COLO829 (cell line): ENCODE measurements at places on chromosomes 13 and 19.

GRCh38 chr13:65111223-65111622 is 2118.9 kb downstream of the PCDH9 start:
- DNase-seq = no peak

DNA sequence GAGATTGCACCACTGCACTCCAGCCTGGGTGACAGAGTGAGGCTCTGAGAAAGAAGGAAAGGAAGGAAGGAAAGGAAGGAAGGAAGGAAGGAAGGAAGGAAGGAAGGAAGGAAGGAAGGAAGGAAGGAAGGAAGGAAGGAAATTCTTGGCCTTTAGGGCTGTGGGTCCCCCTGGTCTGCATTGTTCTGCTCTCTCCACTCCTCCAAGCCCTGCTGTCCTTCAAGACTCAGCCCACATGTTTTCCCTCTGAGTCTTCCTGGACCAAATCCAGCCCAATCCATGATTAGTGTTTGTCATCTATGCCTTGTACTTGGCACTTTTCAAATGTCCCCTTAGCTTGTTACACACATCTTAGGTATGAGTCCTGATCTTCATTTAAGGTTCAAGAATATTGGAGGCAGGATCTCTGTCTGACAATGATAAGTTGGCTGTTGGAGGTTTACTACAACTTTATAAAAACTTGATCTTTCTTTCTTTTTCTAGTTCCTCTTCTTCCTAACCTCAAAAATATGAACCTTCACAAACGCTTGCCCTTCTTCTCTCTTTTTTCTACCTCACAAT is 48.8 kb upstream of the INTS6 start:
- DNase-seq = no peak

- DNase-seq = no peak
Measured at GRCh38 chr13:94033098-94033497, 446.4 kb downstream of the DCT start.

DNA sequence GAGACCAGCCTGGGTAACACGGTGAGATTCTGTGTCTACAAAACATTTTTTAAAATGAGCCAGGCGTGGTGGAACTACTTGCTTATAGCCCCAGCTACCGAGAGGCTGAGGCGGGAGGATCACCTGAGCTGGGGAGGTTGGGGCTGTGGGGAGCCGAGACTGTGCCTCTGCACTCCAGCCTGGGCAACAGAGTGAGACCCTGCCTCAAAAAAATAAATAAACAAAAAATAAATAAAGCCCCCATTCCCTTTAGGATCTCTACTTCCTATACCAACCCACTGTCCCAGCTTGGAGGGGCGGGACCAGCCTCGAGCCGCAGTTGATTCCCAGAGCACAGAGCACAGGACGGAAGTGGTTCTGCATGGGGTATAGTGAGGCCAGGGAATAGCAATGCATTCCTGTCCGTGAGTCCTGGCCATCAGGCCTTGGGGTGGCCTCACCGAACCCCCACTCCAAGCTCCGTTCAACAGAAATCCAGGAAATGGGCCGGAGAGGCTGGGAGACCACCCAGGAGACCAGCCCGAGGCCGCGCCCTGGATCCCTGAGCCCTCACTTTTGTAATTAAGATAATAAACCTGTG is 4.9 kb upstream of the PTBP1 start:
- DNase-seq = no peak

DNA sequence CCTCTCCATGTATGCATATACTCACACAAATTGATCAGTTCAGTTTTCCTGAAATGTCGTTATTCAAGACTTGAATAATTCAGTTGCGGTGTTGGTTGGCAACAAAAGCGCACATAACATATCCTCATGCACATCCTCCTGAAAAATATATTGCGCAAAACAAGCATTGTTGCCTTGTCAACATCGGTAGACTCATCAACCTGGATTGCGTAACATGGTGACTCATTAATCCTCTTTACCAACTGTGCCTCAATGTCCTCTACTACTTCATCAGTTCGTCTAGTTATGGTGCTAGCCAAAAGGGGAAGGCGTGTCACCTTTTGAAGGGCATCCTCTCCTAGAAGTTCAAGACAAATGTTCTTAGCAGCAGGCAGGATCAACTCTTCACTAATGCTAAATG is 357.7 kb downstream of the LMO7 start:
- DNase-seq = no peak

- no peak for DNase-seq
Measured at GRCh38 chr19:4542896-4543841, 3.3 kb upstream of the LRG1 start.

DNA sequence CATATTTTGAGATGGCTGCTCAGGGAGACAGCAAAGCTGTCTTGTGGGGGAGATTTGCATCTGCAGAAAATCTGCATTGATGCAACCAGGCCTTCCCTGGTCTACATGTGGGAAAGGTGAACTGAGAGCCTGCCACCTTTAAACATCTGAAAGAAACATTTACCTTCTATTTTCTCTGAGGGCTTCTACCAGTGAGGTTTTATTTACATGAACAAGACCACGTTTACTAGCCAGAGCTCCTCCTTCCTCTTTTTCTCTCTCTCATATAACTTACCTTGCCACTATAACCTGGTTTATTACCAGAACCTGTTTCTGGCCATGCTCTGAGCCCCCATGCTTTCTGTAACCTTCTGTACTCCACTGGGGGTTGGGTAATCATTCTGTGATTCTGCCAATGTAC is 14.4 kb upstream of the RUBCNL start:
- DNase-seq = no peak

GRCh38 chr13:32471187-32471922 is 43.4 kb upstream of the N4BP2L1 start:
- no peak for DNase-seq

DNA sequence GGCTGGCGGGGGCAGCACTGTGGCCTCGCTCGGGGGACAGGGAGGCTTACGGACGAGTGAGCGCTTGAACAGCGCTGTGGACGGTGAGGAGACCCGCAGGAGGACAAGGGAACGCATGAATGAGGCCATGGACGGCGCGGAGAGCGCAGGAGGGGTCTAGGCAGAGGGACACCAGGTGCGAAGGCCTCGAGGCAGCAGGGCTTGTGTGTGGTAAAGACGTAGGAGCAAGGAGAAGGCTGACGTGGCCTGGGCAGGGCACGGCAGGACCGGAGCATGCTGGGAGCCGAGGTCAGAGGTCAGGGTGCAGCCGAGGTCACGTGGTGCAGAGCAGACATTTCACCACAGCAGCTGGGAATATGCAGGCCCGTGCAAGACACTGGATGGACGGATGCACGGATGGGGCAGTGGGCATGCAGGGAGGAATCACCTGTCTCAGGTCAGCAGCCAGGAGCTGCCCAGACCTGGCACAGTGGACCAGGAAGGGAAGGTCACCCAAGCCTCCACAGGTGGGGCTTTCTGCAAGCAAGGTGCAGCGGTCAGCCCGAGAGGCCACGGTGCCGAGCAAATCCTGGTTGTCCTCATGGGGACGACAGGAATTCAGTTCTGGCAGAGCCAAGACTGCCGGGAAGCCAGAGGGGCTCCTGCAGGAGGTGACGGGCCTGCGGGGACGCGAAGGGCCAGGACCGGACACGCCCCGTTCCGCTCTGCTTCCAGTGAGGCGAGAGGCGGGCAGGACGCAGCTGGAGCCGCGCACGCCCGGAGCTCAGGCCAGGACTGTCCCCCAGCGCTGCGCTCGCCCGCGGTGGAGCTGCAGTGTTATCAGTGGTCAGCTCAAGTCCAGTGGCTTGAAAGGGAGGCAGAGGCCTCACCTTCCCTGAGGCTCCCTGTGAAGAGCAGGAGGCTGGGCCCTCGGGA is 72.2 kb downstream of the RASA3 start:
- DNase-seq = no peak

DNA sequence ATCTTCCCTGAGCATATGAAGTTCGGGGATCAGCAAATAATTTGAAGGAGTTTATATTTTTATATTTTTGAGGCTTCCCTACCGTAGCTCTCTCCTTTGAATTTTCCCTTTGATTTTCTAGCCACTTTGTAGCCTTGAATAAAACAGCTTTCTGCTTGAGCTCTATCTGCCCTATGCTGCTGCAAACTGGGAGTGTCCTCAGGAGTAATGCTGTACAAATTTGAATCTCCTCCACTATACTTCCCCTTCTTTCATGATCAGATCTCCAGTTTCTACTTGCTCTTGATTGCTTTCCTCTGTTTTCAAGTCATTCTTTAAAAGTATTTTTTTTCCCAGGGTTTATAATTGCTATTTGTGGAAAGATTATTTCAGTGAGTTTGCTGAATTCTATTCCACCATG is 14.6 kb downstream of the PDS5B start:
- DNase-seq = no peak

DNA sequence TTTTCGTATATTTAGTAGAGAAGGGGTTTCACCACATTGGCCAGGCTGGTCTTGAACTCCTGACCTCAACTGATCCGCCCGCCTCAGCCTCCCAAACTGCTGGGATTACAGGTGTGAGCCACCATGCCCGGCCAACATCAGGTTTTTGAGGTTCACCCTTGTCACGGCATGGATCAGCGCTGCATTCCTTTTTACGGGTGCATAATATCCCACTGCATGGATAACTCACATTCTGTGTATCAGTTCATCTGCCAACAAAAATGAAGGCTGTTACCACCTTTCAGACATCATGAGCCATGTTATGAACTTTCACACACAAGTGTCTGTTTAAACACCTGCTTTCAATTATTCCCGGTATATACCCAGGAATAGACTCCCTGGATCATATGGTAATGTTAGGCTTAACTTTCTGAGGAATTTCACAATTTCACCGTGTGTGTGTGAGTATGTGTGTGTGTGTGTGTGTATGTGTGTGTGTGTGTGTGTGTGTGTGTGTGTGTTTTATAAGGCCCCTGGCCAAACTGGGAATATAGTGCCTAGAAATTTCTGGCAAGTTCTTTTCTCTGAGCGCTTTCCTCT is 52.2 kb downstream of the AP1M1 start:
- no peak for DNase-seq

DNA sequence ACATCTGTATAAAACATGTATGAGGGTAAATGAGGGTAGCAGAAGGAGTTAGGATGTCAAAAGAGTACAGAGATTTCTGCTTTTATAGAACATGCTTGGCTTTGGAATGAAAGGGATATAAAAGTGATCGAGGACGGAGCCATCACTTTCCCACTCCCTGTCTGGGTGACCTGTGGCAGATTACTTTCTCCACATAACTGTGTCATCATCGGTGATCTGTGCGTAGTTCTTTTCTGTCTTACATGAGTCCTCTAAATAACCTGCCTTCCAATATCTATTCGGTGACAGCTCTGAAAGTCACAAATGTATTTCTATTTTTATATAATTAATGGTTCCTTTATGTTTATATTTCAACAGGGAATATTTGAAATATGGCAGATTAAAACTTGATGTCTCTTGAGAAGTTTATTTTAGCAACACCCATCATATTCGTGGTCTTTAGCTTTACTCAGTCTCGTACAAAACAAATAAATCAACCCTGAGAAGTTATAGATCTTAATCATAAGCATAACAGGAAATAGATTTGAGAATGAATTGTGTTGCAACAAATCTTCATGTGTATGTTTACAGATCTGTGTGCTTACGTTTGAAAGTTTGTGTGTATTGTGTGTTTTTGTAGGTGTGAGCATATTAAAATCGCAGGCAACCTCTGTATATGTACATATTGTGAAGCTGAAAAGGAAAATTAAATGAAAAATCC is 1094.3 kb downstream of the EFNB2 start:
- DNase-seq = no peak

GRCh38 chr13:44337581-44337980 is 36.0 kb upstream of the SERP2 start:
- no peak for DNase-seq

DNA sequence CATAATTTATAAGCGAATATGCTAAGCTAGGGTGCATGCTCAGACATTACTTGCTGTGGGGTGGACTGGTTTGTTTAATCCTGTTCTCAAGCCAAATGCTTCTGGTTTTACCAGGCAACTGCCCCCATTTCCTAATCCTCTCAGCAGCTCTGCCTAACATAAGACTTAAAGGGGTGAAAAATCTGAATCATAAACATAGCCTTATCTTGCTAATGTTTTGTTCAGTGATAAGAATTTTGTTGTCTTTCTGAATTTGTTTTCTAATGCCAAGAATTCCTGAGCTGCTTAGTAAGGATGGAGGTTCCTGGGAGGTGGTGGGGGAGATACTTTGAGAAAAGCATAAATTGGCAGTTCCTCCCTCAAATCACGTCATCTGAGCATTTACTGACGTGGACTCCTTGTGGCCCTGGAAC is 42.7 kb downstream of the ING1 start:
- DNase-seq = no peak

DNA sequence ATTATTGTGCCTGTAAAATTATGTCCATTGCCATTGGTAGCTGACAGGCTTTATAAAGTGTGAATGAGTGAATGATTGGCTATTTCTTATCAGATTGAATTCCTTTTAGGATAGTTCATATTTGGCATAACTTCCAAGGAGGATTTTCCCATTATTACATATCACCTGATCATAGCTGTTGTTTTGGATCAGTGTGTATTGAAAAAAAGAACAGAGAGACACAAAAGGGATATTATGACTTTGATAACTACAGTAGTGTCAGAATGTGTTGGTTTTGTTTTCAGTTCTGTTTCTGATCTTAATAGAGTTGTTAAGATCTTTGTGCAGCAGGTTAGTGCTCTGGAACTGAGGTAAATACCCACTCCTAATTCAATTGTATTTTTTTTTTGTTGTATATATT is 103.8 kb downstream of the LRCH1 start:
- DNase-seq = no peak

DNA sequence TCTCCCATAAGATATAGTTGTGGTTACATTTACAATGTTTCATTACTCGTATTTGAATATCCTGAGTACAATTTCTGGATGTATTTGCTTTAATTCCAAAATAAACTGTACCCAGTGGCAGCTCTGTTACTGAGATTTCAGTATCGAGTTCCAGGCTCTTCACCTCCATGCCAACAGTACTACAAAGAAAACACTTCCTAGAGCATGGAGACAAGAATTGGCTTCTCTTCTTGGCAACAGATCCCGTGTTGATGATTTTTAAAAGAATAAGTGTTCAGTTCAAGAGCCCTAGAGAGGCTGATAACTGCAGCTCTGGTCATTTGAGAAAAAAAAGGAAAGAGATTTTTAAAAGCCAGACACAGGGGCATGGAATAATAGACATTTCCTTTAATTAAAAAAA is 302.8 kb downstream of the EFNB2 start:
- DNase-seq = no peak

DNA sequence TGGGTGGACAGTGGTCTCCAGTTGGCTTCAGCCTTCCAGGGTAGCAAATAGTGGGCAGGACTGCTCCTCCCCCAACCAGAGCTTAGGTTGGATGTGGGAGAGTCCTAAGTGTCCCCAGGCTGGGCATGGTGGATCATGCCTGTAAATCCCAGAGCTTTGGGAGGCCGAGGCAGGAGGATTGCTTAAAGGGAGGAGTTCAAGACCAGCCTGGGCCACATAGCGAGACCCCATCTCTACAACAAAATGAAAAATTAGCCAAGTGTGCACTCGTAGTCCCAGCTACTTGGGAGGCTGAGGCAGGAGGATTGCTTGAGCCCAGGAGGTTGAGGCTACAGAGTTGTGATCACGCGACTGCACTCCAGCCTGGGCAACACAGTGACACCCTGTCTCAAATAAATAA is 7.4 kb downstream of the RRAS start:
- DNase-seq = no peak
